ENCODE measurements at places on chromosomes 2 and 18.

GRCh38 chr18:64972545-64972944, 778.3 kb upstream of the CDH7 start:
- no peak for DNase-seq

GRCh38 chr2:1518331-1518803, 105.1 kb downstream of the TPO start:
- no peak for DNase-seq

- DNase-seq = no peak
These were observed 37.8 kb upstream of the OLA1 start for GRCh38 chr2:174286172-174286571.

DNA sequence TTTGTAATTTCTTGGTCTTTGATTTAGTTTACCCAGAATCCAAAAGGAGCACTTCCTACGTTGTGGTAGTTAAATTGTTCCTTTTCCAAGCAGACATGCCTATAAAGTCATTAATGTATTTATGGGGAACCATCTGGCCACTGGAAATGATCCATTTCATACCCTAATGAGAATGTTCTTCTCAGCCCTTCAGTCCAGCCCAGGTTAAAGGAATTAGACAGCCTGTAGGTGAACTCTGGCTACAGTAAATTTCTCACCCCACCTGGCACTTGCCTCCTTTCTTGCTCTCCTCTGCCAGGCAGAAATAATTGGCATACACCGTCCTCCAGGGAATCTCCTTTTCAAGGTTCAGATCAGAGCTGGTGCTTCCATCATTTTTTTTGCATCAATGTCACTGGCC, 121.1 kb downstream of the SETBP1 start:
- no peak for DNase-seq

- DNase-seq = no peak
These were observed 43.0 kb downstream of the NDUFAF7 start for GRCh38 chr2:37274359-37274965.

DNA sequence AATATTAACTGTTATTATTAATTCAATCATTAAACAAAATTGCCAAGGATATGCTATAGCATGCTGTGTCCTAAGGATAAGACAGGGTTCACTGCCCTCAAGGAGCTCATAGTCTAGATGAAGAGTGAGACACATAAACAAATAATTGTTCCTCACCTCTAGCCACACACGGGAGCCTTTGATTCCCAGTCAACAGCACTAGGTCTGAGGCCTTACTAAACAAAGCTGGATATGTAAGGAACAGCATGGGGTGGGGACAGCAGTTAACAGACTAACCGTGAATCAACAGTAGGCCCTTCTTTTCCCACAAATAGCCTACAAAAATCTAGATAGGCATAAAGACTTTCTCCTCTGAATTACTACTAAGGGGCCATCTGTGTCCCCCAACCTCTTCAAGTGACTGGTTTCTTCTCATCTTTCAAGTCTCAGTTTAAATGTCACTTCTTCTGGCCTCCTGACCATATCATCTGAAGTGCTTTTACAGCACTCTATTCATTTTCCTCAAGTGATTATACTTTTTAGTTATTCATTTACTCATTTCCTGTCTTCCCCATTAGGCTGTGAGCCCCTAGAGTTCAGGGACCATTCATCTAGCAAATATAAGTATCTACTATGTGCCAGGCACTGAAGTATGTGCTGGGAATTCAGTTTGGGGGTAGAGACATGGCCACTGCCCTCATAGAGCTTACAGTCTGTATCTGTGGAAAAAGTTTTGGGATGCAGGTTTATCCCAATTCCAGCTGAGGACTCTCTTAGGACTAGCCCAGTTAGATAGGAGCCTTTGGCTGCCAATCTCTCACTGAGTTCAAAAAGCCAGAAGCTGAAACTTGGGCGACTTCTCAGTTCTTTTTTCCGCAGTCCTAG, 29.9 kb upstream of the IHH start:
- DNase-seq = no peak

DNA sequence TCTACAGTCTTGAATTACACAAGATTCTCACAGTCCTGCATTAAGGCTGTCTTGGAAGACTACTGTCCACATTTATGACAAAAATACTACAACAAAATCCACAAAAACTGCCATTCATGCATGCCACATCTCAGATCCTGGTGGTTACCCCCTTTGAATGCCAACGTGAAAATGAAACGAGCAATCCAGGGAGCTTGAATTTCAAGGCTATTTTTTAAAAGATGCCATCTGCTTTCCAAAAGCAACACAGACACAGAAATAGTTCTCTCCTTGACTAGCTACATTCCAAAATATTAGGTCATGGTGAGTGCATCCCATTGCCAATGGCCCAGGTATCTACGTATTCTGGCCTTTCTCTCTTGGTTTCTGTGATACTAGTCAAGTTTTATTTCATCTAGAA, 36.3 kb downstream of the IRS1 start:
- DNase-seq = no peak

DNA sequence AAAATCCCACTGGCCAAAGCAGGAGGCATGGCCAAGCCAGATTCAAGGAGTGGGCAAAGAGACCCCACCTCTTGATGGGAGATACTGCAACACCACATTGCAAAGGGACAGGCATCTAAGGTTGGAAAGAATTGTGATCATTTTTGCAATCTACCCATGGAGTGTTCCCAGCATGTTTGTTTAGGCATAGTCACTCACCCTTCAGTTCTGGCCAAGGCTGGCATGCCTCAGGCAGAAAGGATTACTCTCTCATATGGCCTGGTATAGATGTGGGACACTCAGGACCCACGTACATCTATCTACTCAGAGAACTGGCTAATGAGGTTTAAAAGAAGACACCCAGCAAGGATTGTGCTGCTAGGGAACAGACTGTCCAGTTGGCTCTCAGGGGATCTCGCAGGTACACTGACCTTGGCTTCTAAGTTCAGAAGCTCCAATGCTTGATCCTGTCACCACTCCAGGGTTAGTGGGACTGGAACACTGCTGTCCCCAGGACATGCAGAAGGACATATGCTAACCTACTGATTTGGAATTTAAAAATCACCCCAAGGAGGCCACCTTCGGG, 183.7 kb downstream of the KLHL29 start:
- no peak for DNase-seq

GRCh38 chr2:135255208-135255607, 203.1 kb downstream of the RAB3GAP1 start:
- DNase-seq = no peak

- peak; percentile 29 for DNase-seq
These were observed 1.3 kb upstream of the ACKR3 start for GRCh38 chr2:236568068-236568921.

DNA sequence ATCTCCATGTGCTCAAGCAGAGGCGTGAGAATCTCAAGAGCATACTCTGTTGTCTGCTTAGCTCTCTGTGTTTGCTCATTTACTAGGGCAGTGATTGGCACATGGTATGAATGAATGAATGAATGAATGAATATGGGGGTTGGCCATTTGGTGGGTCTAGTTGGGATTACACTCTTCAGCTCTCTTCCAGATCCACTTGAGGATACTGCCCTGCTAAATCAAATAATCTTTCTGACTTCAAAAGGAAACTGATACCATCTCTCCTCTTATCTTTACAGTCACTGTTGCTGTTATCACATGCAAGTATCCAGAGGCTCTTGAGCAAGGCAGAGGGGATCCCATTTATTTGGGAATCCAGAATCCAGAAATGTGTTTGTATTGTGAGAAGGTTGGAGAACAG, 1.9 kb downstream of the IL36G start:
- no peak for DNase-seq

GRCh38 chr2:160241251-160242137, 41.4 kb upstream of the ITGB6 start:
- DNase-seq = no peak

DNA sequence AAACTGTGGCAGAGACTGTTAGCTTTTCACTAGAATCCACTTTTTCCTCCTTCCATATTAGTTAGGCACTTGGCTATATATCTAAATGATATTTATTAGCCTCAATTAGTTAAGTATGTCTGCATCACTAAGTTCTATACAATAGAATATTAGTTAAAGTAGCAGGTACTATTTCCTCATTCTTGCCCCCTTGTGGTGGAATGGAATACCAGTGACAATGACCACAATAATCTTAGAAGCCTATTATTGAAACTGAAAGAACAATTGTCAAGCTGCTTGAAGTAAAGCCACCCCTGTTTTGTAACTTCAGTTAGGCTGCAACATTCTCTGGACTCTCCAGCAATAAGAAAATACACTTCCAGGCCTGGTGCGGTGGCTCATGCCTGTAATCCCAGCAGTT, 476.3 kb upstream of the VWC2L start:
- DNase-seq = no peak

DNA sequence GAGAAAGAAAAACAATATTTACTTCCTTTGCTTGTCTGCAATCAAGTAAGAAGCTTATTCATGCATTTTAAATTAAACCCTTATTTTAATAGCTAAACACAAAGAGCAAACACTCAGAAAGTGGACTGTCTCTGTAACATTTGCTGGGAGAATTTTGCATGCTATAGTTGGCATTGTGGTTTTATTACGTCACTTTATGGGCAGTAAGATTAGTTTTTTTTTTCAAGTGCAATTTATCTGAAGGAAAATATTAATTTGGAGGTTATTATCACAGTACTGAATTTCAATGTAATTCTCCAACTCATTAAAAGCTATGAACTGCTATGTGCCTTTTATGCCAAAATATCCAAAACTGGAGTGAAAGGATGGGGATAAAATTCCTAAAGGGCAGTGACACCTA, 103.3 kb downstream of the TMEFF2 start:
- no peak for DNase-seq

DNA sequence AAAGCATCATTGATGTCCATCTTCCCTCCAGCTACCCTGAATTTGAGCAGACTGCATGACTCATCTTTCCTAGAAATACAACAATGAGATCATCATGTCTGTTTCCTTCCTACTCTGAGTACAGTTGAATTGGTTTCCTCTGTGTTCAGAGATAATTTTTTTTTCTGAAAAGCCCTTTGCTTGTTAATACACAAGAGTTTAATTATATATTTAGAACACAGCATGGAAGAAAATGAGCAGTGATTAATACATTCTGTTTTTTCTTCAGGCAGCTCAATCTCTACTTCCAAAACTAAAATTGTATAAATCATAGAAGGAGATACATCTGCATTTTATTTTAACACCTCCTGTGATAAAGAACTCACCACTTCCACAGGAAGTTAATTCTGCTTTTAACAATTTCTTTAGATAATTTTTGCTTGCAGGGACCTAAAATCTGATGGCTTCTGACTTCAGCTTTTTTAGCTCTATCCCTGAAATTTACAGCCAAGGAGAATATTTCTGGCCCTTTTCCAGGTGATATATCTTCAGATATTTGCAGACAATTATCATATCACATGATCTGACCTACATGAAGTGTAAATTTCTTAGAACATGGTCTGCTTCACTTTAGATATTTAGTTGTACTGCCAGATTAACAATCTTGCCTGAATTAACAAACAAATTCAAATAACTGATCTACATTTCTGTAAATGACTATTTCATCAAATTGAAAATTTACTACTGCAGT, 249.0 kb downstream of the TRIB2 start:
- no peak for DNase-seq

DNA sequence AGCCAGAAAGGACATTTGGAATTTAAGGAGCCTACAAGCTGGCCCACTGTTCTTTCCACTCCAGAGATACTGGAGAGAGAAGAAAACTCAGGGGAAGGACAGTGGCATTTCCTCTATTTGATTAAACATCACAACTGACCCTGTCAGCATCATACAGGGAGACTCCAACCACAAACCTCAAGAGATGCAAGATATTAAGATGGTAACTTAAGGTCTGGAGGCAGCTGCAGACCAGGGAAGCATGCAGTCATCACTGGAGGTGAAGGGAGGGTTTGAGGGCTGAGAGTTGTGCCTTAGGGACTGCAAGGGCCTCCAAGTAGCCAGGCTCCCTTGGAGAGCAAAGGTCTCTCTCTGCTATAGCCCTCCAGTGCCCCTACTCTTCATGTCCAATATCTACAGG, 67.4 kb downstream of the RNF152 start:
- DNase-seq = no peak

DNA sequence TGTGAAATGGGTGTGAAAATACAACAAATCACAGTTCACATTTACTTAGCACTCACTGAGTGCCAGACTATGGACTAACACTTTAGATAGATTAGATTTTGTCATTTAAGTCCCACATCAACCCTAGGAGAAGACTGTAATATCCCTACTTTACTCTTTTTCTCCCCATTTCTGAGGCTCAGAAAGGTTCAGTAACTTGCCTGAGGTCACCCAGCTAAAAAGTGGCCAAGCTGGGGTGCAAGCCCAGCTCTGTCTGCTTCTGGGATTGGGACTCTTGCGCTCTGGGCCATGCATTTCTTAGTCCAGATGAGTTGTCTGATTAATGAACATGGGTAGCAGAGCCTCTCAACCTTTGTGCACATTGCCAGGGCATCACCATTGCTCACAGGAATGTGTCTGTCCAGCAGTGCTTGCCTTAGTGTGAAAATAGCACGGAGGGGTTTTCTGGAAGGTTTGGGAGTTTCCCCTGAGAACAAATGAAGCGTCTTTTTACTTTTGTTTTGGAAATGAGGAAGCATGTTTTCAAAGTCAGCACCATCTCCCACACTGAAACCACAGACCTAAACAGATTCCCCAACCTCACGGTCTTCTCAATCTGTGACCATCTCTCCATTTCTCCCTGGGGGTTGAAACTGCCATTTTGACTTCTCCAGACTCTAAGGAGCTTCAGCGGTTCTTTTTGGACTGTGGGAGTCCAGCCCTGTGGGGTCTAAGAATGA, 31.9 kb downstream of the NRP2 start:
- DNase-seq = no peak

DNA sequence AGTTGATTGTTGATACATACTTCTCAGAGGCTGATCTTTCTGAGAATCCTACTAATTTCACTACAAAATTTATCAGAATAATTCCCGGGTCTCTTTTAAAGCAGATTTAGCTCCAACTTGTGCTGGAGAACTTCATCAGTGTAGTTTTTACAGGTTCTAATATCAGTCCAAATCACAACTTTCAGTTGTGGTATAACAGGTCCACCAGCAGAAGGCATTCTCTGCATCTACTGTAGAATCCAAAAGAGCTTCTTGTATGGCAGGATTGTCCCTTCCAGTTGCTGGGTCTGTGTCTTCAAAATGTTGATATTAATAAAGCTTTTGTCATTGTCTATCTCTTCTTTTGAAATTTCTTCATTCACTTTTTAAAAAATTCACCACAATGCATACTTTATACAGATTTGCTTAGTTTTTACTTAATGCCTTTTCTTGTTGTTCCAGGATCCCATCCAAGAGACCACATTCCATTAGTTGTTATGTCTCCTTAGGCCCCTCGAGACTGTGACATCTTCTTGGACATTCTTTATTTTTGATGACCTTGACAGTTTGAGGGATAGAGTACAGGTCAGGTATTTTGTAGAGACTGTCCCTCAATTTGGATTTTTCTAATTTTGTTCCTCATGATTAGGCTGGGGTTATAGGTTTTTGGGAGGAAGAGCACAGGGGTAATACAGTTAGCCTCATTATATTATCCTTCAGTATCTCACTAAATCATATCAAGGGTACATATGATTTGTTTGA, 490.5 kb upstream of the MEX3C start:
- DNase-seq = no peak

- DNase-seq = no peak
These were observed 79.8 kb upstream of the LRPPRC start for GRCh38 chr2:44075541-44075940.

GRCh38 chr2:125330133-125330532, 1305.0 kb downstream of the CNTNAP5 start:
- no peak for DNase-seq

- no peak for DNase-seq
These were observed 153.3 kb downstream of the COL6A3 start for GRCh38 chr2:237260686-237261085.
